NCI-H526 (cell line): ENCODE measurements at places on chromosomes 2 and 18.

- DNase-seq: no peak
These were observed 250.8 kb upstream of the ZEB2 start for GRCh38 chr2:144770616-144771230.

GRCh38 chr18:55607773-55608172 lies 19.8 kb upstream of the TCF4 start:
- DNase-seq: peak; percentile 1

- no peak for DNase-seq
These were observed 171.6 kb downstream of the MBD2 start for GRCh38 chr18:54052732-54053429.

DNA sequence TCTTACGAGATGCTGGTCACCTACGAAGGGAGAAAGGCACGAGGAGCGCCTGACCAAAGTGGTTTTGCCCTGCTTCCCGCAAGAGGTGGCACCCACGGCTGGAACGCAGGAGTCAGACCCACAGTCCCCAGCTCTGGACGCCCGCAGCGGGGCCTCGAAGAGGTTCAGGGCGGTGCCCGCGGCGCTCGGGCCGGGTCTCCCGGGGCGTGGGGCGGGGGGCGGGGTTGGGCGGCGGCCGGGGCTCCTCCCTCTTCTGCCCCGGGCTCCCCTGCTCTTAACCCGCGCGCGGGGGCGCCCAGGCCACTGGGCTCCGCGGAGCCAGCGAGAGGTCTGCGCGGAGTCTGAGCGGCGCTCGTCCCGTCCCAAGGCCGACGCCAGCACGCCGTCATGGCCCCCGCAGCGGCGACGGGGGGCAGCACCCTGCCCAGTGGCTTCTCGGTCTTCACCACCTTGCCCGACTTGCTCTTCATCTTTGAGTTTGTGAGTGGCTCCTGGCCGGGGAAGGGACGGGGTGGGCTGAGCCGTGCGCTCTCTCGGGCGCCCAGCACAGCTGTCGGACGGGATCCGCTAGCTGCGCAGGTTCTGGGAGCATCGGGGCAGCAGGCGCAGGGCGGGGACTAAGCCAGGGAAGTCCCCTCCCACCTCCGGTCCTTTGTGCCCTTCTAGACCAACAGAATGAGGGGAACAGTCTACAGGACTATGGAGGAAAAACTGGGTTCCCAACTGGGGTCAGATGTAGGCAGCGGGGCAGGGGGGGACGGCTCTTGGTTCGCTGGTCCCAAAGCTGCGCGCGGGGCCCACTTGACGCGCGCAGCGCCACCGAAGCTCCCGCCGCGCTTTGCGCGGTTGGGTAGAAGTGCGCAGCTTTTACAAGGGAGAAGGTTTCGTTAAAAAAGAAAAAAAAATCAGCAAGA lies at the start of gene MAL:
Gene MAL, plus strand, starts transcription at position 303 of the 914 bp plus-strand sequence. Its CDS starts 85 bp downstream, at position 388.
- peak; percentile 46 for DNase-seq

- no peak for DNase-seq
These were observed 75.3 kb downstream of the CCDC148 start for GRCh38 chr2:158381205-158381604.

- DNase-seq: no peak
These were observed 143.5 kb downstream of the THADA start for GRCh38 chr2:43452318-43452731.

DNA sequence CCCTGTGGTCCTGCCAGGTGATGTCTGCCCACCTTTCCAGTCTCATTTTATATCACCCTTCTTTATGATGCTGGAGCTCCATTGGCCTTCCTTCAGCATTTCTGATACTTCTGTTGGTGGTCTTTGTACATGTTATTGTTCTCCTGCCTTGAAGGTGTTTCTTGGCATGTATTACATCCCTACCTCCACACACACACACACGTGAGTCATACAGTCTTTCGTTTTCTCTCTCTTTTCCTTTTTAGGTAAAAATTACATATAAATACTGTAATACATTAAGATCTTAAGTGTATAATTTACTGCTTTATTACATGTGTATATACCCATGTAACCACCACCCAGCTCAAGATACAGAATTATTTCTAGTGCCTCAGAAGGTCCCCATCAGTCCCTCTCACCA lies 10.2 kb upstream of the ADGRF3 start:
- DNase-seq: no peak

DNA sequence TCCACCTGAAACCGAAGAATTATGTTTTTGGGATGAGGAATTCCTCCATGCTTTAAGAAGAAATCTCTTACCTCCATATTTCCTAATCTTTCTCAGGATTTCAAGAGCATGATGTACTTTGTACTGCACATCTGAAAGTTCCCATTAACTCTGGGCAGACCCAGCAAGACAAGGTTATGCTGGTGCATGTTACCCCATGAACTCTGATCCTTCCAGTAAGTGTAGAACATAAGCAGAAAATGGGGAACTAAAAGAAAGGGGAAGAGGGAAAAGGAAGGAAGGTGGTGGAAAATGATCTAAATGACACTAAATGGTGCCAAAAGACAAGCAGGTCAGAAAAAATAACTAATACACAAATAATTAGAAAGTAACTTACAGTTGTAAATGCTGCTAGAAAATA lies 50.7 kb downstream of the STRN start:
- no peak for DNase-seq

DNA sequence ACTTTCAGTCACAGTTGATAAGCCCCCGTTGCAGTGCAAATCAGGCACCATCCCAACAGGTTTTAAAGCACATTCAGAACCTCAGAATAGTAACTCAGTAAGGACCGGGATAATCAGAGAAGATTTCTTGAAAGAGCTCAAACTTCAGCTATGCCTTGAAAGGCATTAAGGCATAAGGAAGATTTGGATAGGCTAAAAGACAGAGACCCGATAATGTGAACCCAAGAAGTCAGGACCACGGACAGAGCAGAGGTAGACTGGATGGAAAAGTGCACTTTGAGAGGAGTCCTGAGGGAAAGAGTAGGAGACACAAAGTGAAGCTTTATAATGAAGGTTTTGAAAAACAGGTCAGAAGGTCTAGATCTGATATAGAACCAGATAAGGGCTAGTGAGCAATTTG lies 36.9 kb upstream of the KLF7 start:
- DNase-seq: no peak

GRCh38 chr2:45793305-45793962 lies 142.0 kb downstream of the PRKCE start:
- DNase-seq: no peak

DNA sequence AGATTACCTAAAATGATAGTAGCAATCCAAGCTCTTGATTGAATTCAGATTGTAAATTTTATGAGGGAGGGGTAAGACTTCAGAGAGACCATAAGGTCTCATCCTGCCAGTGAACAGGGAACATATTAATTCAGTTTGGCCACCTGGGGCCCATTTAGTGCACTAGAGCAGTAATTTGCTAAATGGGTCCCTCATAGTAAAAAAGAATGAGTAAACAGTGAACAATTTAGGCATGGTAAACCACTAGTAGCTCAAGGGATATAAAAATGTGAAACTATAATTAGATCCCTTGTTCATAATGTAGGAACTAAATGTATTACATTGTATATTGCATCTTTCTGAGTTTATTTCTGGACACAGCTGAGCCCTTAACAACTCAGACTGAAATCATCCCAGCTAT lies 4.9 kb upstream of the PHLPP1 start:
- DNase-seq: no peak

DNA sequence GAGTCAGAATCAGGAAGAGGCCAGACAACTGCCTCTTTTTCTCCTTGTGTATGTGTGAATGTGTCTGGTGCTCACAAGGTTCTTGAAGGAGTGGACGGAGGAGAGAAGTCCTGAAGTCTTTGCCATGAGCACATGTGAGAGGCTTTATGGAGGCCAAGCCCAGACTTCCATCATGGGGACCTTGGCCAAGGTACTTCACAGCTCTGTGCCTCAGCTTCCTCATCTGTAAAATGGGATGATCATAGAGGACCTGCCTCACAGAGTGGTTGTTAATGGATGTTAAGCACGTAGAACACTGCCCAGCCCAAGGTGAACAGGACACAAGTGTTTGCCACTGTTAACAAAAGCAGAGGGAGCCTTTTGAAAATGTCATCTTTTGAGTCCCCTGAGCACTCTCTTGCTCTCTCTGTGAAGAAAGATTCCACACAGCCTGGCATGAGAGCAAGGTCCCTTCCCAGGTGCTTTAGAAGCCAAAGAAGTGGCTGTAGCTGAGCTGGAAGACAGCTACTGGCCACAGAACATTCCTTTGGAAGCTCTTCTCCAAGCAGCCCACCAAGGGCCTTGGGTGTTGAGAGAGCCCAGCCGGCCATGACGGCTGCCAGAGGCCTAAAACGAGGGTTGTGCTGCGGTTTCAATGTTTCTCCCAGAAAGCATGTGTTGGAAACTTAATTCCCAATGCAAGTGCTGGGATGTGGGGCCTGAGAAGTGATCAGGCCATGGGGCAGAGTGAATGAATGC lies 41.8 kb upstream of the ASPRV1 start:
- DNase-seq: no peak

DNA sequence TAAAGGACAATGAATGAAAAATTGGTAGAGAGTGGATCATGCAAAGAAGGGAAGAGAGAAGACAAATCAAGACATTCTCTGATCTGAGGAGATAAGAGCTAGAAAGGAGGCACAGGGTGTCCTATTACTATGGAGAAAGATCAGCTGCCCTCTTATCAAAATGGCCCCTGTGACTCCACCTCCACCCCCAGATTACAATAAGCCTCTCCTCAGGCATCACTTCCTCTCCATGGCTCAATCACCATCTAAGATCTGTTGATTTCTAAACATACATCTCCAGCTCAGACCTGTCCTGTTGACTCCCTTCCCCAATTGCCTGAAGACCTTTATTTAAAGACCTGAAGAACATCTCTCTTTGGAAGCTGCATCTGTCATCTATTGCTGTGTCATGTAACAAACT lies 43.2 kb downstream of the SP100 start:
- no peak for DNase-seq

DNA sequence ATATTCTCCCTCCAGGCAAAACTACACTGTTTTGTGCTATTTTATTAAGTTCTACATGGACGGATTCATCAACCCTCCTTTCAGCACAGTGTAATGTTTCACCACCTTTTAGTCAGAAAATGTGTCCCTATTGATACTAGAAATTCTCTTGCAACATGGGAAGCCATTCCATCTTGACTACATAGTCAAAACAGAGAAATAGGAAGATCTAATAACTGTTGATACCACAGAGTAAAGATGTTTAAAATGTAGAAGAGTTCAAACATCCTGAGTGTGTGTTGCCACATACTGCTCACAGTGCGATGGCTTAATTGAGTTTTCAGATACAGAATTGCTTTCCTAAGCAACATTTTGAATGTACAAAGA lies 492.2 kb upstream of the RAB12 start:
- no peak for DNase-seq

GRCh38 chr2:140836826-140837225 lies 1294.0 kb downstream of the LRP1B start:
- no peak for DNase-seq

GRCh38 chr2:17583646-17584045 lies 43.1 kb downstream of the VSNL1 start:
- DNase-seq: no peak

GRCh38 chr2:11679016-11679415 lies 9.0 kb upstream of the NTSR2 start:
- DNase-seq: no peak

DNA sequence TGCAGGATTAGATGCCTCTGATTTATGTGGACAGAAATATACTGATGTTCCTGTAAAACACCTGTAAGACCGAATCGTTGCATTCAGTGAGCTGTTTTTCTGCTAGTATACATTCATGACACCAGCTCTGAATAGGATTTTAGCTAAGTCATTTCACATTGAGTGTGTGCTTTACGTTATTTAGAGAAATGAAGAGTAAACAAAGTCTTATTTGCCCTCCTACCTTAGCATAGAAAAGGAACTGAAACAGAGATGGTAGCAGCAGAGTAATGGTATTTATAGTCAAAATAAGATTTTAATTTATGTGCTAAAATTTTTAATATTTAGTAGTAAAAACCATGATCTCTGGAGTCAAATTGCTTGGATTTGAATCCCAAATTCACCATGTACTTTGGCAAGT lies 168.0 kb downstream of the CERS6 start:
- no peak for DNase-seq

- peak; percentile 23 for DNase-seq
These were observed 84.2 kb upstream of the SEC11C start for GRCh38 chr18:59055345-59056032.

GRCh38 chr18:8654503-8655451 lies 45.5 kb downstream of the RAB12 start:
- peak; percentile 30 for DNase-seq

- DNase-seq: no peak
These were observed 72.5 kb upstream of the SMAD2 start for GRCh38 chr18:48002933-48003365.

DNA sequence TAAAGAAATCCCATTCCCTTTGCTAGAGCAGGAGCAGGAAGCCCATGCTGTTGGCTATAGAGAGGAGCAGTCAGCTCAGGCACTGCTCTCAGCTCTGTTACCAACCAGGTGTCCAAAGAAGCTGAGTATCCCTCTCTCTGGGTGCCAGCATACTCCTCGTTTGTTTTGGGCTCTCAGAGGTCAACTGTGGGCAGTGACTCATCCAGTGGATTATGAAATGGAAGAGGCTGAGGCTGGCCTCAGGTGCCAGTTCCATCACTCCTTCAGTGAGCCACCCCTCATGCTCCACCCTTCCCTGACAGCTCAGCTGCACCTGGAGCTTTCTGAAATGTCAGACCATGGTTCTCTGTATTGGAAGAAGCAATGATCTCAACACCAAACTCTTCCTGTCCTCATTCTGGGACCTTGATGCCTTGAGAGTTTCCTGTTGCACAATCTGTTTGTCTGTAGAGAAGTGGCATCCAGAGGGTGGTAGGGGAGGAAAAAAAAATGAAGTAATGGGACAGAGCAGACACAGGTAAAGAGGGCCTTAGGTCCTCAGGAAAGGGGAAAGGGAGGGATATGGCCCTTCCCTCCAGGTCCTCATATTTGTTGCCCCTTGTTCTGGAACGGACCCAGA lies 31.2 kb upstream of the EN1 start:
- no peak for DNase-seq

GRCh38 chr2:74099835-74100234 lies 47.9 kb downstream of the BOLA3 start:
- no peak for DNase-seq

GRCh38 chr18:26584745-26585144 lies 36.4 kb upstream of the KCTD1 start:
- no peak for DNase-seq

GRCh38 chr2:242098445-242099128 lies 229.1 kb downstream of the RTP5 start:
- no peak for DNase-seq

GRCh38 chr18:39871961-39872360 lies 2083.1 kb upstream of the PIK3C3 start:
- no peak for DNase-seq

- no peak for DNase-seq
These were observed 198.2 kb downstream of the CD8B2 start for GRCh38 chr2:106685180-106685897.

DNA sequence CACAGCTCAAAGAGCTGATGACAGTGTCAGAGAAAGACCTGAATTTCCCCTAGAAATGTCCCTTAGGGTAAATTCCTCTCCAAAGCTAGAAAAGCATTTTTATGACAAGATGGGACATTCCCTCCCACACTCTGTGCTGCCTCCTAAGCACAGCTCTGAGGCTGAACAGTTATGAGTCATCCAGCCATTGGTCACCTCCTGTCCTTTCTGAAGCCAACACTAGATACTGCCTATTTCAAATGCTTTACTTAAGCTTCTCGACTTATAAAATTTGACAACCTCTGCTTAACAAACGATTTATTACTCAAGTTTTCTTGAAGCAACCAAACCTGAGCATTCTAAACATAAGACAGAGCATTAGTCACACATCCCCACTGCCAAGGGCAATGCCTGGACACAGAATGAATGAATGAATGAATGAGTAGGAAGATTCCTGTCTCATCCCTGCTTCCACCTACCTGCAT lies 35.4 kb downstream of the B4GALT6 start:
- DNase-seq: no peak
